Melanocyte of skin (primary cell): ENCODE measurements at places on chromosomes 1 and 21. TPM values are rescaled to one million over a fixed set of nuclear protein-coding genes. Genes with fewer than 3 reads are reported as not detected.

Gene LCE1F
- total RNA-seq, result not detected in 2 replicates

Gene SKI
- total RNA-seq, result 14.5 and 25.4 TPM in 2 replicates

Gene ZNF593OS
- not detected in 2 replicates for total RNA-seq

Gene UBE2U
- total RNA-seq, result under 0.01 TPM in 1 of 2 replicates, not detected in the other
